ENCODE measurements at places on chromosomes 3 and 15.

DNA sequence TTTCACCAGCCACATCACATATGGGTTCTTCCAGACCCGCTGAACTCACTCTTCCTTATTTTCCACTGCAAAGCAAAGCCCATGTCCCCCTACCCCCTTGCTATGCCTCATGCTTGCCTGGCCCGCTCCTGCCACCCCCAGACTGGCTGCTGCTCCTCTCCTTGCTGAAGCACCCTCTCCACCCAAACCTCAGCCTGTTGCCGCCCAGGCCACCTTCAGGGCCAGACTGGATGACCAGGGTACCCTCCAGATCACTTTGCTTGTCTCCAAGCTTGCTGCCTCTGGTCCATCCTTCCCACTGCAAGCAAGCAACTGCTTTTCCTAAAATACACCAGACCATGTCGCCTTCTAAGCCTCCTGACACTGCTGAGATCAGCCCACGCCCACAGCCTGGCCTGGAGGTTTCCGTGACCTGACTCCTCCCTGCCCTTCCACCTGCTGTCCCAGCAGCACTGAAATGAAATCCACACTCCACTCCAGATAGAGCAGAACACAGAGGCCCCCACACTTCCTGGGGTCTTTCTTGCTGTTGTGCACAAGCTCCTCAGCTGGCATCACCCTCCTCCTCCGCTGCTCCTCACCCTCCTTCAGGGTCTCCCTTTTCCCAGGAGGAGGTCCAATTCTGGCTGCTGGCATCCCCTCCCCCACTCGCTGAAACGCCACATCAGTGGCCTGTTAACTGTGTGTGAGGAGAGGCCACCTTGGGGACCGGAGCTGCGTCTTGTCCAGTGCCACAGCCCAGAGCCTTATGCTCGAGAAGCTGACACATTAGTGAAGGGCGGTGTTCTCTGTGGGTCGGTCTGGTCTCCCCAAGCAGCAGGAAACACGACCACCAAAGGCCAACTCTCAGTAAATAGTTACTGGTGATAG is 99.1 kb downstream of the ADCY5 start:
- no peak overlapping the region for H3K4me3 ChIP-seq
- no peak overlapping the region for H3K27ac ChIP-seq
- no peaks in the 10 kb centered on the region for H3K36me3 ChIP-seq
- H3K4me1 ChIP-seq = no peaks in the 10 kb centered on the region

- no peak overlapping the region for H3K4me3 ChIP-seq
- H3K4me1 ChIP-seq = no peaks in the 10 kb centered on the region
- H3K36me3 ChIP-seq = no peaks in the 10 kb centered on the region
- DNase-seq = no peak
- no peak overlapping the region for H3K27ac ChIP-seq
- no peaks in the 10 kb centered on the region for H3K27me3 ChIP-seq
Measured at GRCh38 chr3:106097817-106098435, 229.1 kb upstream of the CBLB start.

- DNase-seq = no peak
- H3K36me3 ChIP-seq = peaks cover 10% of the 10 kb centered on the region
- H3K27me3 ChIP-seq = no peaks in the 10 kb centered on the region
Measured at GRCh38 chr3:133627789-133628188, 34.0 kb downstream of the TOPBP1 start.

DNA sequence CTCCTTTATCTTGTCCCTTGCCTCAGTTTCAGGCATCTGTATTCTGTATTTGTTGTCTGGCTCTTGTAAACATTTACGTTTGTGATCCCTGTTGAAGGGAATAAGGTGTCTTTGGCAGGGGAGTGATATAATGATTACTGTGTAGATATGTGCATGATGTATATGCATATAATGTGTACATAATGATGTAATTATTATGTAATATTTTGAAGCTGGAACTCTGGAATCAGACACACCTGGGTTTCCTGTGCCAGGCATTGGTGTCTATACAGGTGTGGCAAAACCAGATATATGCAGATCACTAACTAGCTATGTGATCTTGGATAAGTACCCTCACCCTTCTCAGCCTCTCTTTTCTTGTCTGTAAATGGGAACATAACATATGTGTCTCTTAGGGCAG is 241.2 kb upstream of the FEZF2 start:
- H3K4me3 ChIP-seq = no peak overlapping the region
- H3K27ac ChIP-seq = no peak overlapping the region
- H3K27me3 ChIP-seq = no peaks in the 10 kb centered on the region

- no peak overlapping the region for H3K4me3 ChIP-seq
- H3K27ac ChIP-seq = no peak overlapping the region
- H3K36me3 ChIP-seq = no peaks in the 10 kb centered on the region
- no peaks in the 10 kb centered on the region for H3K27me3 ChIP-seq
- H3K4me1 ChIP-seq = peaks cover 15% of the 10 kb centered on the region
- no peak for DNase-seq
Measured at GRCh38 chr3:65831733-65832425, 206.8 kb downstream of the MAGI1 start.

- peak overlapping the region; percentile 66 for H3K4me3 ChIP-seq
- peaks cover 12% of the 10 kb centered on the region for H3K4me1 ChIP-seq
Measured at GRCh38 chr15:100880139-100880896, 687 bp downstream of the ALDH1A3 start.

DNA sequence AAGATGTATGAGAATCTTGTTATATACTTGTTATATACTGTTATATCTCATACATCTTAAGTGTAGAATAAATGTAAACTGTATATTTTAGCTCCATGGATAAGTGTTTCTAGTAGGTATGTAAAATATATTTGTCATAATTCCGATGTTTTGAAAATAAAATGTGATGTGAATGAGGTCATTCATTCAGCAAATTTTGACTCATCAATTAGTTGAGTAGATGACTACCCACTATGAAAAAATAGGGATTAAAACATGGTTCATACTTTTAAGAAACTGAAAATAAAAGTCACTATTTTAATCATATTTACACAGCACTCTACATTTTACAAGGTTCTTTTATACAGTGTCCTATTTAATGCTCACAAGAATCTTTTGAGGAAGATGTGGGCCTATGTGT is 28.4 kb upstream of the CNTN3 start:
- H3K4me1 ChIP-seq = no peaks in the 10 kb centered on the region
- no peak for DNase-seq
- H3K27ac ChIP-seq = no peak overlapping the region
- no peaks in the 10 kb centered on the region for H3K36me3 ChIP-seq
- H3K27me3 ChIP-seq = no peaks in the 10 kb centered on the region

- H3K4me3 ChIP-seq = no peak overlapping the region
- H3K27me3 ChIP-seq = peaks cover 89% of the 10 kb centered on the region
- no peaks in the 10 kb centered on the region for H3K4me1 ChIP-seq
- H3K36me3 ChIP-seq = no peaks in the 10 kb centered on the region
- no peak for DNase-seq
Measured at GRCh38 chr15:95793231-95793630, 537.3 kb upstream of the NR2F2 start.

GRCh38 chr15:94503293-94503692 is 271.9 kb downstream of the MCTP2 start:
- no peaks in the 10 kb centered on the region for H3K27me3 ChIP-seq
- no peak overlapping the region for H3K27ac ChIP-seq
- no peaks in the 10 kb centered on the region for H3K36me3 ChIP-seq
- no peak for DNase-seq
- no peaks in the 10 kb centered on the region for H3K4me1 ChIP-seq
- H3K4me3 ChIP-seq = no peak overlapping the region

DNA sequence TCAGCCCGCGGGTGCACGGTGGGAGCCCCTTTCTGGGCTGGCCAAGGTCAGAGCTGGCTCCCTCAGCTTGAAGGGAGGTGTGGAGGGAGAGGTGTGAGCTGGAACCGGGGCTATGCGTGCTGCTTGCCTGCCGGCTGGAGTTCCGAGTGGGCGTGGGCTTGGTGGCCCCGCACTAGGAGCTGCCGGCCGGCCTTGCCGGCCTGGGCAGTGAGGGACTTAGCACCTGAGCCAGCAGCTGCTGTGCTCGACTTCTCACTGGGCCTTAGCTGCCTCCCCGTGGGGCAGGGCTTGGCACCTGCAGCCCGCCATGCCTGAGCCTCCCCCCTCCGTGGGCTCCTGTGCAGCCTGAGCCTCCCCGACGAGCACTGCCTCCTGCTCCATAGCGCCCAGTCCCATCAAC is 36.0 kb downstream of the TRH start:
- H3K4me1 ChIP-seq = no peaks in the 10 kb centered on the region
- H3K4me3 ChIP-seq = no peak overlapping the region

DNA sequence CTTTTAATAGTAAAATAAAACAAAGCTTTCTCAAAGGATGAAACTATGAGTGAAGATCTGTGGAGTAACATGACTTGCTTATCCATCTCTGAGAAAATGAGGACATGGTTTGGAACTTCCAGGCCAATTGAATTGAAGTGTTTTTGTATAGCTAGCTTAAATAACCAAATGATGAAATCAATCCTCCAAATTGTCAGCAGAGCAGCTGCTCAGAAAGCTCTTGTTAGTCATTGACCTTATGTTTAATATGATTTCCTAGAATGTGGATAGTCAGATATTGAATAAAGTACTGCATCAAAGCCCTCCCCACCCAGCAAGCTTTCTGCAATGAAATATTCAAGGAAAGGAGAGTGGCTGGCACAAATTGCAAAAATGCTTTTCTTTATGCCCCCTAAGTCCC is 437.2 kb downstream of the MFSD1 start:
- no peak overlapping the region for H3K27ac ChIP-seq
- DNase-seq = no peak
- no peak overlapping the region for H3K4me3 ChIP-seq
- no peaks in the 10 kb centered on the region for H3K27me3 ChIP-seq
- no peaks in the 10 kb centered on the region for H3K4me1 ChIP-seq
- no peaks in the 10 kb centered on the region for H3K36me3 ChIP-seq

- no peak for DNase-seq
- no peaks in the 10 kb centered on the region for H3K27me3 ChIP-seq
- H3K27ac ChIP-seq = no peak overlapping the region
Measured at GRCh38 chr3:5729852-5730251, 542.3 kb downstream of the EDEM1 start.

DNA sequence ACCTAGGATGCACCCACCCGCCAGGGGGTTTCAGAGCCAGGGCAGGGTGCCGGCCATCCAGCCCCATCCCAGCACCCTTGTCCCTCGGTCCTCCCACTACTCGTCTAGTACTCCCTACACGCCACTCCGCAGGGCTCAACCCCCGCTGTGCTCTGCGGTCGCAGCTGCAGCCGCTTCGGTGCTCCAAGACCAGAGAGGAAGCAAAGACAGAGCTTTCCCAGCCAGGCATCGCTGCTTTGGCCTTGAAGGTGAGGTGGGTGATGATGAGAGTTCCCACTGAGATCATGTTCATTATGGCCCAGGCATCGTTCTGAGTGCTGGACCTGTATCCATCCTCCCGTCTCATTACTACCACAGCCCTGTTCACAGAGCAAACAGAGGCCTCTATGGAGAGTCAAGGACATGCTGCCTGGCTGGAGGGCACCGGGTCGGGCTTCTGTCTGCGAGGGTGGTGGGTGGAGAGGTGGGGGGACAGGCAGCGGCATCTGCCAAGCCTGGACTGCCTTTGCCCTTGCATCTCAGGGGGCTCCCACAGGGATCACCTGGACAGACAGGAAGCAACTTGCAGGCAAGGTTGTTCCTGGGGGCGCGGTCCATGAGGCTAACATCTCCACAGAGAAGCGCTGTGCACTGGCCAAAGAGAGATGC is 66.9 kb downstream of the KLF13 start:
- H3K4me3 ChIP-seq = peak overlapping the region; percentile 49
- no peaks in the 10 kb centered on the region for H3K27me3 ChIP-seq
- DNase-seq = no peak
- peak overlapping the region; percentile 94 for H3K27ac ChIP-seq

DNA sequence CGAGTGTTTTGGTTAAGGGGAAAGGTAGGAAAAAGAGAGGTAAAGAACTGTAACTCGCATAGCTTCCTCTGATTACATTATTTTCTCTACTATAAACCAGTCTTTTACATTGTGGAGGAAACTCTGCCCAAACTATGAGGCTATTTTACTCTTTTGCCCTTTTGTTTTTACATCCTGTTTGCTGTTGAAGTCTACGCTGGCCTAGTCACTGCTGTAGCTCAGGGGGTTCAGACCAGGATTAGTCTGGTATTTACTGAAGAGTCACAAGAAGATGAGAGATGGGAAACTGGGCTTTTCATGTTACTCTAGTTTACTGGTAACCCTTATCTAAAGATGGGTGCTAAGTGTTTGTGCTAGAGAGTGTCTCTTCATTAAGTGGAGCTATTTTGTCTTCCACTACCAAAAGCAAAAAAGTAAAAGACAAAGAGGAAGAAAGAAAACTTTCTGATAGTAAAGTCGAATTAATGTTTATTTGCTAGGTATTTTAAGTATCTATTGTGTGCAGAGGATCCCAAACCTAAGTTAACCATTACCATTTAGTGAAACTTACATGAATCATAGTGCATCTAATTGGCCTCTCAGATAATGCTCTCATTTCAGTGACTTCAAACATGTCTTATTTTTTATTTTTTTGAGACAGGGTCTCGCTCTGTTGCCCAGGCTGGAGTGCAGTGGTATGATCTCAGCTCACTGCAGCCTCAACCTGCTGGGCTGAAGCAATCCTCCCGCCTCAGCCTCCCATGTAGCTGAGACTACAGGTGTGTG is 10.9 kb downstream of the RARB start:
- no peak overlapping the region for H3K4me3 ChIP-seq
- peak overlapping the region; percentile 15 for H3K27ac ChIP-seq
- no peak for DNase-seq
- H3K36me3 ChIP-seq = no peaks in the 10 kb centered on the region

- no peaks in the 10 kb centered on the region for H3K36me3 ChIP-seq
- DNase-seq = no peak
- H3K27ac ChIP-seq = peak overlapping the region; percentile 77
- H3K4me3 ChIP-seq = no peak overlapping the region
Measured at GRCh38 chr3:37905346-37905745, 43.7 kb downstream of the CTDSPL start.

DNA sequence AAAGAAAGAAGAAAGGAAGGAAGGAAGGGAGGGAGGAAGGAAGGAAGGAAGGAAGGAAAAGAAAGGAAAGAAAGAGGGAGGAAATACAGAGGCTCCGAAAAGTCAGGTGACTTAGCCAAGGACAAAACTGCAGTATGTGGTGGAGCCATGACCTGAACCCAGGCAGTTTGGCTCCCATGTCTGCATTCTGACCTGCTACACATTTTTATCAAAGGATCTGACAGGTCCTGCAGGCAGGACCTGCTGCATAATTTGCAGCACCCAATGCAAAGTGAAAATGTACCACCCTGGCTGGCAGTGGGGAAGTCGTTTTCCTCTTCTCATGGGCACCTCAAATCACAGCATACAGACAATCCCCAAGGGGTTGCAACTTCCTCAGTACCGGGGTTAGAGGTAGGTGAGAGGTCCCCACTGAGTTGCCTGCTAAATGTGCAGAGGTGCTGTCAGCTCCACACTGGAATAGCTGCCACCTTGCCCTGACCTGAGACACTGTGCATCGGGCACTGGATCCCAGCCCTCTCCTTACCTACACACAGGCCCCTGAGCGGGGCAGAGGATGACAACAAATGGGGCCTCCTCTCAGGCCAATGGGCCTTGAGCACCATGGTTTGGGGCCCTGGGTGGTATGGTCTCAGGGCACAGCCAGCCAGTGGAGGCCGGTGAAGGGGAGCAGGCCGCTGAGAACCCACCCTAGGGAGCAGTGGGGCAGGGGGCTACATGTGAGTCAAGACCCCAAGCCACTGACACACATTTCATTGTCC is 175.1 kb downstream of the SHQ1 start:
- H3K4me3 ChIP-seq = no peak overlapping the region
- no peak overlapping the region for H3K27ac ChIP-seq
- no peaks in the 10 kb centered on the region for H3K27me3 ChIP-seq
- H3K4me1 ChIP-seq = no peaks in the 10 kb centered on the region
- no peaks in the 10 kb centered on the region for H3K36me3 ChIP-seq

GRCh38 chr3:22952860-22953259 is 250.3 kb upstream of the UBE2E2 start:
- H3K36me3 ChIP-seq = no peaks in the 10 kb centered on the region
- H3K27me3 ChIP-seq = no peaks in the 10 kb centered on the region
- DNase-seq = no peak
- H3K27ac ChIP-seq = no peak overlapping the region
- peaks cover 7% of the 10 kb centered on the region for H3K4me1 ChIP-seq

All from esophagus squamous epithelium (tissue), 5 donors.